Fibroblast of skin of left biceps (primary cell): ENCODE measurements at places on chromosomes 11 and 22.

DNA sequence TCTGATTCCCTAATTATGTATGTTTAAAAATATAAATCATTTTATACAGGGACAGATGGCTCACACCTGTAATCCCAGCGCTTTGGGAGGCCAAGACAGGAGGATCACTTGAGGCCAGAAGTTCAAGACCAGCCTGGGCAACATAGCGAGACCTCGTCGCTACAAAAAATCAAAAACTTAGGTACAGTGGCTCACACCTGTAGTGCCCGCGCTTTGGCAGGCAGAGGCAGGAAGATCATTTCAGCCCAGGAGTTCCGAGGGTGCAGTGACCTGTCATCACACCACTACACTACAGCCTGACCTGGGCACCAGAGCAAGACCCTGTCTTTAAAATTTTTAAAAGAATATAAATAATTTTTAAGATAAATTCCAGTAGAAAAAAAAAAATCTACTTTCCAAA lies 11.5 kb downstream of the RRAS2 start:
- DNase-seq: no peak

- DNase-seq: peak; percentile 33
Observed at GRCh38 chr11:34926101-34926830, 9.8 kb downstream of the PDHX start.

DNA sequence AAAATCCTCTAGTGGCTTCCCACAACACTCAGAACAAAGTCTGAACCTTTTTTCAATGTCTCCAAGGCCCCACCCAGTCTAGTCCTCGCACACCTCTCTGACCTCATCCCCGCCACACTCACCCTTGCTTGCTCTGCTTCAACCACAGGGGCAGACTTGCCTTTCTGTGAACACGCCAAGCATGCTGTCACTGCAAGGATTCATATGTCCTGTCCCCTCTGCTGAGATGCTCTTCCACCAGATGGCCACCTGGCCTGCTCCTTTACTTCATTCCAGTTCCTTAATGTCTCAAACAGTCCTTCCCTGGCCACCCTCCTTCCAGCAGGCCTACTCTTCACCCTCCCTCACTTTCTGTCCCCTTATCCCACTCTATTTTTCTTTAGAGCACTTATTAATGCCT lies 60.6 kb upstream of the ARHGAP20 start:
- DNase-seq: no peak

GRCh38 chr11:65915101-65915820 lies 3.6 kb downstream of the C11orf68 start:
- DNase-seq: no peak

DNA sequence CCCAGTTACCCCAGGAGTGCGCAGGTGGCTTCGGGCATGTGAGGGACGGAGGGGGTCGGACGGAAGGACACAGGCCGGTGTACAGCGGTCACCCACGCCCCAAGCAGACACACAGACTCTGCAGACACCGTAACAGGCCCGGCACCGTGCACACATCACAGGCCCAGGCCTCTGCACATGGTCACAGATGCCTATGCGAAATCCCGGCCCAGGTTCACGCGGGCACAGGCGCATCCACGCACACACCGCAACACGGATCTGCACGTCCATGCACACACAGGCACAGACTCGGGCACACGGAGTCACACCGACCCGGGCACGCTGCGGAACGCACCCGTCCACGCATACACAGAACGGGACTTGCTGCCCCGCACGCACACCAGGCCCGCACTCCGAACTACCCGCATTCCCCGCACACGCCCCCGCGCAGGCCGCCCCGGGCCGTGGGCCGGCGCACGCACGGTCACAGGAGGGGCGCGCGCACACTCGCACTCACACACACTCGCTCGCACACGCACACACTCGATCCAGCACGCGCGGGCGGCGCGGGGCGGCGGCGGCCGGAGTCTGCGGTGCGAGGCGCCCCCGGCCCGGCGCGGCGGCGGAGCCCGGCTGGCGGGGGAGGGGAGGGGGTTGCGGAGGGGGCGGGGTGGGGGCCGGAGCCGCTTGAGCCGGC lies at the start of gene MGAT3:
TSS of gene MGAT3 (plus strand) at position 491 of the 676 bp plus-strand sequence. CDS start 30,336 bp downstream, outside the sequence.
- no peak for DNase-seq
